ENCODE measurements at places on chromosomes 1 and 21.

- no peak for DNase-seq
Measured at GRCh38 chr1:15755646-15756040, 3.0 kb upstream of the FBLIM1 start.

GRCh38 chr1:47781171-47781959 is 215.8 kb downstream of the TRABD2B start:
- no peak for DNase-seq

DNA sequence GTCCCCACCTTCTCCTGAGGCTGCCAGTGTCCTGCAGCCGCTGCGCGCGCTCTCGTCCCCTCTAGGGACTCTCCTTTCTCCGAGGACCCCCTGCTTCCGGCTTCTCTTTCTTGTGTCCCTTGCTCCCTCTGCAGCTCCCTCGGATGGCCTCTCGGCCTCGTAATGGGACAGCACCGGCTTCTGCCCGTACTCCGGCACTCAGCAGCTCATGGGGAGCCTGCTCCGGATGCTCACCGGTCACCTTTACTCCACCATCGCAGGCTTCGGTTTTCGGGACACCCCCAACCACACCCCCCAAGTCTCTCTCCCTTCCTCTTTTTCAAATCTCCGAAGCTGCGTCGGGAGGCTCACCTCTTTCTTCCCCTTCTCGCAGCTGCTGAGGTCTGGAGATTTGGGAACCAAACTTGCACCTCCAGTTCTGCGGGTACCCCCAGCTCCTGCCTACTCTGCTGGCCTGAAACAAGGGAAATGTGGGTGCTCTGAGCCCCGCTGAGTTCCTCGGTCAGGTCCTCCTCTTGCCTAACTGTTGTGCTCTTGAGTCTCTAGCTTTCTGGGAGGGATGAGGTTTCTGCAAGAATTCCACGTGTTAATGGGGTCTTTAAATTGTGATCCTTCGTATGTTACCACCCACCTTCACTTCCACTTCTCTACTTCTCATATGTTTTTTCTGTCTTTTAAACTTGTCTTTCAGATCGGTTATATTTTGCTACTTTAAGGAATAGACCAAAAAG is 930 bp downstream of the CDC14A start:
- peak; percentile 4 for DNase-seq

DNA sequence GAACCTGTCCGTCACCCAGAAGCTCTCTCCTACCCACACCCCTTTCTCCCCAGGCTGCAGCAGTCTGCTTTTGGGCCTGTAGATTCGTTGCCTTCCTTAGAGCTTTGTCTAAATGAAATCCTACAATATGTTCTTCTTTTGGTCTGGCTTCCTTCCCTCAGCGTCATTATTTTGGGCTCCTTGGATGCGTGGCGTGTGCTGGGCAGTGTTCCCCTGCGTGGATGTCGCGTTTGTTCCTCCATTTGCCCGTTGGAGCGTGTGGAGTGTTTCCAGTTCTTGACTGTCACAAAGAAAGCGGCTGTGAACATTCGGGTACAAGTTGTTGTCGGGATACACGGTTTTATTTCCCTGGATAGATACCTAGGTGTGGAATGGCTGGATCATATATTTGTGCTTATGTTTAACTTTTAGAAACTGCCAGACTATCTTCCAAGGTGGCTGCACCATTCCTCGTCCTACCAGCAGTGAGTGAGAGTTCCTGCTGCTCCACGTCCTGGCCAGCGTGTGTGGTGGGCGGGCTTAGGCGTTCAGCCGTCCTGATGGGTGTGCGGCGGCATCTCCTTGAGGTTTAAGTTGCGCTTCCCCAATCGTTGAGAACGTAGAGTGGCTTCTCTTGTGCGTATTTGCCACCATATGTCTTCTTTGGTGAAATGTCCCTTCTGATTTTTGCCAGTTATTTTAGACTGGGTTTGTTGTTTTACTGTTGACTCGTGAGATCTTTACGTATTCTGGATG is 31.7 kb downstream of the SKI start:
- no peak for DNase-seq

DNA sequence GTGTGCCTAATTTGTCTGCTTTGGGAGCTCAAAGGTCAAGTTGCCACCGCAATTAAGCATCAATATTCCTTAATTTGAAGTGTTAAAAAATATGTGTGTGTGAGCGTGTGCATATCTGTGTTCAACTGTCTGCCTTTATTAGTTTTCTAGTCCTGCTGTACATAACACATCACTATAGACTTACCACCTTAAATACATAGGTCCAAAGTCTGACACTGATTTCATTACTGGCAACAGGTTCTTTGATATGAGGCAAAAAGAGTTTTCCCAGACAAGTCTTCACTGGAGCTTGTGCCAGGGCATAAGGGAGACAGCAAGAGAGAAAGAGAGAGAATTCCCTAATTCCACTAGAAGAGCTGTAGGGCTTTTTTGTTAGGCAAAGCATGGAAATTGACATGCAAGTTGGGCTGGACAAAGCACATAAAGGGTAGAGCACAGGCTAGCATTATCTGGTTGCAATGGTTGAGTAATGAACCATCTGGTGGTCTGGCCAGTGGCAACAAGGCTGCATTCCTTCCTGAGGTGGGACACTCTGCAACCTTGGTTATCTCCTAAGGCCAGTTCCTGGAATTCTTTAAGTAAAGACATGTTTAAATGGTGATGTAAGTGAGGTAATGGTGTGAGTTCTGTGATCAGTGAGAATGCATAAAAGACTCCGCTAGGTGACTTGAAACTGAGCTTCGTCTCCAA is 457.2 kb upstream of the ADAMTS5 start:
- peak; percentile 39 for DNase-seq

GRCh38 chr21:35810431-35810970 is 249.8 kb downstream of the SETD4 start:
- DNase-seq = peak; percentile 8

GRCh38 chr1:9181990-9182783 is 52.4 kb upstream of the H6PD start:
- peak; percentile 47 for DNase-seq

GRCh38 chr1:62356257-62356835 is 37.1 kb upstream of the KANK4 start:
- peak; percentile 87 for DNase-seq

DNA sequence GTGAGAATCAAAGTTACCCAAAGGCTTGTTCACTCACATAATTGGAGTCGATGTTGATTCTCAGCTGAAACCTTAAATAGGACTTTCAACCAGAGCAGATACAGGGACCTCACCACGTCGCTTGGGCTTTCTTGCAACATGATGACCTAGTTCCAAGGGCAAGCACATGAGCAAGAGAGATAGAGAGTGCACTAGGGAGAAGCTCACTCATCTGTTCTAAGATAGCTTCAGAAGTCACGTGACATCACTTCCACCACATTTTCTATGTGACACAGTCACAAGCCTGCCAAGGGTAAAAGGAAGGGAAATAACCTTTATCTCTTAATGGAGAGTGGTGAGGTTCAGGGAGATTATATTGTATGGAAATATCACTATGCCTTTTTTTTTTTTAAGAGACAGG is 470.1 kb upstream of the PLXNA2 start:
- no peak for DNase-seq

DNA sequence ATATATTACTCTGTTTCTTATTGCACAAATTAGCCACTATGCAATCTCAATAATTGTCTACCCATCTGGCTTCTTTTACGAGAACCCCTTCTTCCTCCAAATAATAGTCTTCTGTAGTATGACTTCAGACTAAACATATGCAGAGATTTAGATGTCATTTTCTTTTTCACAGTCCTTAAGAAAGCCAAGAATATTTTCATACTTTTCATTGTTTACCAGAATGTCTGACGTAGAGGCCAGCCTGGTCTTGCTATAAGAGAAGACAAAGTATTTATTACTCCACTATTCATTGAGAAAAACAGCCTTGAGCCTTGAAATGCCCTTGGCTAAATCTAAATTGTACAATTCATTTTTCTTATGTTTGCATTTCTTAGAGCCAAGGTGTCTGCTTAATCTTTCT is 714.9 kb upstream of the CXADR start:
- no peak for DNase-seq

- DNase-seq = peak; percentile 73
Measured at GRCh38 chr1:154221278-154222001, 685 bp downstream of the UBAP2L start.

- no peak for DNase-seq
Measured at GRCh38 chr1:95703046-95703445, 469.0 kb downstream of the RWDD3 start.

DNA sequence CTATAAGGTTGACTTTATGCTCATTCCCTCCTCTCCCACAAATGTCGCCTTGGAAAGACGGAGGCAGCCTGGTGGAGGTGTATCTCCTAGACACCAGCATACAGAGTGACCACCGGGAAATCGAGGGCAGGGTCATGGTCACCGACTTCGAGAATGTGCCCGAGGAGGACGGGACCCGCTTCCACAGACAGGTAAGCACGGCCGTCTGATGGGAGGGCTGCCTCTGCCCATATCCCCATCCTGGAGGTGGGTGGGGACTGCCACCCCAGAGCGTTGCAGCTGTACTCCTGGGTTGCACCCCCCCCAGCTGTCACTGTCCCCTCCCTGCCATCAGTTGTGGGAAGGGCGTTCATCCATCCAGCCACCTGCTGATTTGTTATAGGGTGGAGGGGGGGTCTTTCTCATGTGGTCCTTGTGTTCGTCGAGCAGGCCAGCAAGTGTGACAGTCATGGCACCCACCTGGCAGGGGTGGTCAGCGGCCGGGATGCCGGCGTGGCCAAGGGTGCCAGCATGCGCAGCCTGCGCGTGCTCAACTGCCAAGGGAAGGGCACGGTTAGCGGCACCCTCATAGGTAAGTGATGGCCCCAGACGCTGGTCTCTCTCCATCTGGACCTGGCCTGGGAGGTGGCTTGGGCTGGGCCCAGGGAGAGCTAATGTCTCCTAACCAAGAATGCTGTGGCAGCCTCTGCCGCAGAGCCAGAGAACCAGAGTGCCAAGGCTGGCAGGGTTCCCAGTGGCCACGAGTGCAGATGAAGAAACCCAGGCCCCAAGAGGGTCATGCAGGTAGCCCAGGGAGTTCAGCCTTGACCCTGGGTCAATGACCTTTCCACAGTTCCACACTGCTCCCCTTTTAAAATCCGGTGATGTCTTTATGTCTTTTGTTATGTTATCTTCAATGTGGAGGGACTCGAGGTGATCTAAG is 13.1 kb downstream of the PCSK9 start:
- no peak for DNase-seq

DNA sequence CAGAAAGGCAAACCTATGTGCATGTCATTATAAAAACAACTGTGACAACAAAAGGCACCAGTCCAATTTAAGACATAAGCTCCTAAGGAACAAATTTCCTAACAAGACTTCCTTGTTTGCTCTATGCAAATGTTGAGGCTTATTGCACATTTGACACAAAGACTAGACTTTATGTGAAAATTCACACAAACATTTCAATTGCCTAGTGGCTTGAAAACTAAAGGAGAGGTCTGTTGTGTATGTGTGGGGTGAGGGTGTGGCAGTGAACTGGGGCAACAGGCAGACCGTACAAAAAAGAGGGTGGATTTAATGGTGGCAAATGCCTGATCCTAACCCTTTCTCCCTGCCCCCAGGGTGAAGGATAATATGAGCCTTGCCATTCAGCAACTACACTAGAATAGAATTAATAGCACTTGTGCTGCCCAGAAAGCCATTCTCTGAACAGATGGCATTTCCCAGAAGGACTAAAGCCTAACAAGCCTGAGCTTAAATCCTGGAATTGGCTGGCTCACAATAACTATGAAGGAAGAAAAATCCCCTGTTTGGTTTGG is 73.9 kb downstream of the GLUL start:
- no peak for DNase-seq

DNA sequence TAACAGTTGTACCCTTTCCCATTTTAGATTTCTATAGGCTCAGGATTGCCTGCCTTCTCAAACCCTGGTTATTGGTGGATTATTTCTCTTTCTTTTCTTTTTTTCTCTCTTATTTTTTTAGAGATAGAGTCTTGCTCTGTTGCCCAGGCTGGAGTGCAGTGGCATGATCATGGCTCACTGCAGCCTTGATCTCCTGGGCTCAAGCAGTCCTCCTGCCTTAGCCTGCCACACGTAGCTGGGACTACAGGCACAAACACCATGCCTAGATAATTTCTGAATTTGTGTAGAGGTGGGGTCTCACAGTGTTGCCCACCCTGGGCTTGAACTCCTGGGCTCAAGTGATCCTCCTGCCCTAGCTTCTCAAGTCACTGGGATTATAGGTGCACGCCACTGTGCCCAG is 58.8 kb downstream of the UCK2 start:
- DNase-seq = no peak

Data from fibroblast of mammary gland (primary cell).